ENCODE measurements at places on chromosomes 7 and 10.
A peak's percentile ranks its signal among the peaks of the same experiment; 100 is the strongest.

DNA sequence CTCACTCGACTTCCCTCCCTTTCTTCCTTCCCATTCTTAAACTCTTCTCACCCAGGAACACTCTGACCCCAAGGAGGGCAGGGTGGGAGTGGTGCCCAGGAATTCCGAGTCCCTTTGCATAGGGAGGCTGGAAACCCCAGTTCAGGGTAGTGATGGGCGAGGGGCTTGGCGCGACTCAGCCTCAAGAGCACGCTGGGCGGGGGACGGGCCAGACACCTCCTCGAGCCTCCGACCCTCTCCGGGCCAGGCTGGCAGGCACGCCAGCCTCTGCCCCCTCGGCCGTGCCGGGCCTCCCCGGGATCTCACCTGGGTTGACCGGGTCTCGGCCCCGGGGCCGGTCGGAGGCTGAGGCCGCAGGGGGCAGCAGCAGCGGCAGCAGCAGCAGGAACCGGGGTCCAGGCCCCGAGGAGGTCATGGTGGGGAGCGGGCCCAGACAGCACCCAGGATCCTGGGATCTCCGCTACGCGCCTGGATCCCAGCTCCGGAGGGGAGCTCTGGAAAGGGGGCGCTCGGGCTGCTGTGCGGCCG, 457 bp downstream of the PLOD3 start:
- DNase-seq, result peak; percentile 15

DNA sequence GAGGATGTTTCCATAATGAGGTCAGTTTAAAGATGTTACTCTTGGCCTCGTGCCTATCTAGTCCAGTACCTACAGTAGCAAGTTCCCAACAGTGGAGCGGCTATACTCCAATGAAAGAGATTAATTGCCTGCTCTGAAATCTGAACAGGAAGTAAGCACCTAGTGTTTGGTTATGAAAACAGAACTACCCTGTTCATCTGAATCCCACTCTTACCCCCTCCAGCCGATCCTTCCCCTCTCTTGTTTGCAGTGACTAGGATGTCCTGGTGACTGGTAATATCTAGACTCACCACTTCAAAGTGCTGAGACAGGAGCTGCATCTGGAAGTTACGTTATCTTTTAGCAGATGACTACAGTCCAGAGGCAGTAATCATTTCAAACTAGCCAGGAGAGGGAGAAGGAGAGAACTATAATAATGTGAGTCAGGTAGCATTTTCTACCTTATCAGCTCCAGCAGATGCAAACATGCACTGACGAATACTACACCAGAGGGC, 666.7 kb upstream of the NRP1 start:
- no peak for DNase-seq

GRCh38 chr7:138460649-138461607, 869 bp downstream of the TRIM24 start:
- DNase-seq, result peak; percentile 68

DNA sequence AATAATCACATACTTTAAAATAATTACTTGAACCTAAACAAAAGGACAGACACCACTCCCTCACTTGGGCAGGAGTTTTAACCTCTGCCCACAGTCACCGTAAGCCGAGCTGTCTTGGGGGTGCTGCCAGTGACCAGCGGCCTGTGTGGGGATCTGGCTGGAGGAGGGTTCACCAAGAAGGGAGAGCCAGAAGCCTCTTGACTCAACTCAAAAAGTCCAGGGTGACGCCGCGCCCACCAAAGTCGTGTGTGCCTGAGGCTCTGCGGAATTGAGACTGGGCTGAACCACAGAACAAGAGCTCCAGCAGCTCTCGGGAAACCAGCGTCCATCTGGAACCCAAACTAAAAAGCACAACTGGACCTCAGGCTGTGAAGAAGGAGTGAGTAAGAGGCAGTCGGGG, 35.8 kb downstream of the ZFAND2A start:
- DNase-seq, result no peak

- DNase-seq, result no peak
Measured at GRCh38 chr7:66143876-66144332, 29.3 kb downstream of the CRCP start.

- DNase-seq, result no peak
Measured at GRCh38 chr7:13032576-13032975, 345.1 kb downstream of the ARL4A start.

DNA sequence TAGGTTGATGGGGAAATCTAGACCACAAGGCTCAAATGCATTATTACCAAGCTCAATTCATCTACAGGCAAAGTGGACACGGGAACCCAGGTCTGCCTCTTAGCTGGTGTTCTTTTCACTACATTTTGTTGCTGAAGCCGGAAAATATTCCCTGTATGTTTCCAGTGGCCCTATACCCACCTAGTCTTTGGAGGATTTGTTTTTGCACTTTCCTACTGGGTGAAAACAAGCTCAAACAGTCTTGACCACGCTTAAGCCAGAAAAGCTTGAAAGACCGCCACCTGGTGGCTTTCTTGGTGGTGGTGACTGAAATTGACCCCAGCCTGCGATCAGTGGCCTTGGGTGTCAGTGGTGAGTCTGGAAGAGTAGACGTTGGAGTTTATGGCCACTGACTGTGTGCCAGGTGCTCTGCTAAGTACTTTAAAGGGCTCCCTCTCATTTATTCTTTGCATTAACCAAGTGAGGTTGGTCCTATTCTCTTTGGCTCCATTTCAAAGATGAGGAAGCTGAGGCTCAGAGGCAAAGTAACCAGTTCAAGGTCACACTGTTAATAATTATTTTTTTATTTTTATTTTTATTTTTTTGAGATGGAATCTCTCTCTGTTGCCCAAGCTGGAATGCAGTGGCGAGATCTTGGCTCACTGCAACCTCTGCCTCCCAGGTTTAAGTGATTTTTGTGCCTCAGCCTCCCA, 11.1 kb upstream of the CRTAC1 start:
- peak; percentile 57 for DNase-seq

GRCh38 chr7:132407764-132408163, 168.5 kb downstream of the PLXNA4 start:
- no peak for DNase-seq

GRCh38 chr7:11616466-11616865, 215.5 kb downstream of the THSD7A start:
- DNase-seq, result no peak

GRCh38 chr7:27173511-27173955, 587 bp downstream of the HOXA10 start:
- peak; percentile 55 for DNase-seq

- no peak for DNase-seq
Measured at GRCh38 chr10:18233775-18234174, 93.6 kb downstream of the CACNB2 start.

GRCh38 chr10:69348816-69349541, 67.7 kb downstream of the TACR2 start:
- no peak for DNase-seq

- DNase-seq, result no peak
Measured at GRCh38 chr10:102310361-102311024, 65.2 kb downstream of the GBF1 start.

DNA sequence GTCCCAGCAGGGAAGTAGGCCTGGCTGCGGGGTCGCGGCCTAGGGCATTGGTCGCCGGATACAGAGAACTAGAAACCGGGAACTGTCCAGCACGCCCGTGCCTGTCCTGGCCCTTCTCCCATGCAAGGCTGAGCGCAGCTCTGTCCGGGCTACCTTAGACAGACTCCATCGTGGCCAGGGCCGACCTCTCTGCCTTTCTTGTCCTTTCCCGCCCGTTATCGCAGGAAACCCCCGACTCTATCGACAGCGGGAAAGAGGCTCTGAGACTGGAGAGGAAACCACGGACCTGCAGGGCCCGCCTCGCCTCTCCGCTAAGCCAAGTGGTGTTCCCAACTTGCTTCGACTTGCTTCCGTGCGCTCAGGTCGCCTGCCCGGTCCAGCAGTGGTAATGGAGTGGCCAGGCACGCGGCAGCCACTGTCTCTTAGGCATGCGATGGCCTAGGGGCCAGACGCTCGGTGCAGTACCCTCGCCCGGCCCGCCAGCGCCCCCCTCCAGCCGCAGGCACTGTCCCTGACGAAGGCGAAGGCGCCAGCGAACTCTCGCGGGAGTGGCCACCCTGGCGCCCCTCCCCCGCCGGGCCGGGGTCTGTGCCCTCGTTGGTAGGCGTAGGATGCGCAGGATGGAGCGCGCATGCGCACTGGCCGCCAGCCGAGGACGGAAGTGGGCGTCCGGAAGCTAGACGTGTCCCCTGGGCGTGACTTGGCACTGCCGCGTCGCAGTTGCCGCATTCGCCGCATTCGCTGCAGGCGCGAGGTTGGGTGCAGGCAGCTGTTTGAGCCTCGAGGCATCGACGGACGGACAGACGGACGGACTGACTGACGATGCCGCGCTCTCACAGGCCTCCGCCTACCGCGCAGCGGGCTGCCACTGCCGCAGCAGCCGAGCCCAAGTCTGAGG, 54.4 kb downstream of the MCMBP start:
- DNase-seq, result no peak

DNA sequence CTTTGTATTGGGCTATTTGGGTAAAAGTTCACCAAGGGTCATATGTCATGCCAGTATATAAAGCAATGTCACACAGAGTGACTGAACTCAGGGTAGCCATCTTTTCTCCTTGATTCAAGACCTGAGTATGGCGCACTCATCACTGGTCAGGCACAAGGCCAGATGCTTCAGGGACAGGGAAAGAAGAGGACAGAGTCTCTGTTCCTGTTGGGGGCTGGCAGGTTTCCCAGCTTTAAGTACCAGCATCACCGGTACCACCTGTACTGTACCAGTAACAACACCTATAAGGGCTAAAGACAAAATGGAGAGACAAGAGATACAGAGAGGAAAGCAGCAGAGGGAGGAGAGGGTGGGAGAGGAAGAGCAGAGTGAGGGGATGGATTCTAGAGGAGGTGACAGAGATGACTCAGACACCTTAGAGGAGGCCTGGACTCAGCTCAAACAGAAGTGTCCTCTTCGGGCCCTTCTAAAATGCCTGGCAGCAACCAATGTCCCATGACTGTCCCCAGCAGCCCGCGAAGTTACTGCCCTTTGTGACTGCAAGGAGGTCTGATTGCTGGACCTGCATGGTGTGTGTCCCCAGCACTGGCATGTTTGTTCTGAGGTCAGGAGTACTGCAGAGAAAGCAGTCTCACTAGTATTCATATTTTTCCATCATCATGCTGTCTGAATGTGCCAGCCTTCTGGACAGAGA, 191.3 kb downstream of the MYOF start:
- DNase-seq, result no peak

GRCh38 chr10:111432588-111432987, 355.8 kb downstream of the ADRA2A start:
- no peak for DNase-seq

- peak; percentile 23 for DNase-seq
Measured at GRCh38 chr10:67819768-67820204, 18.2 kb downstream of the DNAJC12 start.

GRCh38 chr7:96424411-96424810, 102.5 kb upstream of the SLC25A13 start:
- no peak for DNase-seq

DNA sequence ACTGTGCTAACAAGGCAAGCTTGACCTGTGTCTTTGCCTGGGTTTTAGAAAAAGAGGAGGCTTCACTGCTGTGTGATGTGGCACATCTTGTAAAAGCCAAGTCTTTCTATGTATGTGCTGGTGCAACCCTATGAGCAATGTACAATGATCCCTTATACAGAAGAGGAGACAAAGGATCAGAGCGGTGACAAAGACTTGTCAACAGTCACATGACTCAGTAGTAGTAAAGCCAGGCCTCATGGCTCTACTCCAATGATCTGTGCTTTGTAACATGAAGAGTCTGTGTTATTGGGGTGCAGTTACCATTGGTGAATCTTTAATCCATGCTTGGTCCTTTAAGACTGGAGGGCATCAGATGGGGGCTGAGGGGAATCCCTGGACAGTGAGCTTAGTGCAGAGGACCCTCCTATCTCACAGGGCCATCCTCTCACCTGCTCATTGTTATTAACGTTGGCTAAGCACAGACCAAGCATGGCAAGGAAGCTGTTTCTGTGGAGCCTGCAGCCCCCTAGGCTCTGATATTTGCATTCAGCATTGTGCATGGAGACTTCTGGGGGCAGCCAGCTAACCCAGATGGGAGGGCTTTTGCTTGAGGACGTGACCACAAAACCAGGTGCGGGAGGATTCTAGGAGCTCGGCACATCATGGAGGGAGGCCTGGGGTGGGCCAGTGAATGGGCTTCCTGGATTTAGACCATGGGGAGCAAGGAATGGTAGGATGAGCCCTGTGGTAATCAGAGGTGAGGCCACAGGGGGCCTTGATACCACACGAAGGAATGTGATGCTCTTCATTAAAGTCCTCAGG, 308.8 kb upstream of the ZNF32 start:
- DNase-seq, result no peak

GRCh38 chr10:125101581-125101980, 58.8 kb downstream of the CTBP2 start:
- DNase-seq, result no peak
